ENCODE measurements at places on chromosomes 6 and 20.
A peak's percentile ranks its signal among the peaks of the same experiment; 100 is the strongest.

DNA sequence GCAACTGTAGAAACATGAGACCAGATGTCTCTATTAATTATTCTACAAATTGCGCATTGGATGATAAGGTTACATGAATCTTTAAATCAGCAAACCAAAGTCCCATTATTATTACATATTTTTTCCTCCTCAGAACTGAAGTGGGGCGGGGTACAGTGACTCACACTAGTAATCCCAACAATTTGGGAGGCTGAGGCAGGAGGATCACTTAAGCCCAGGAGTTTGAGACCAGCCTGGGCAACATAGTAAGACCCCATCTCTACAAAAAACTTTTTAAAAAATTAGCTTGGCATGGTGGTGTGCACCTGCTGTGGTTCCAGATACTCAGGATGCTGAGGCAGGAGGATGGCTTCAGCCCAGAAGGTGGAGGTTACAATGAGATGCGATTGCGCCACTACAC is 29.0 kb downstream of the HFE start:
- DNase-seq, result no peak

- DNase-seq, result no peak
These were observed 131.9 kb downstream of the UST start for GRCh38 chr6:148878683-148879082.

DNA sequence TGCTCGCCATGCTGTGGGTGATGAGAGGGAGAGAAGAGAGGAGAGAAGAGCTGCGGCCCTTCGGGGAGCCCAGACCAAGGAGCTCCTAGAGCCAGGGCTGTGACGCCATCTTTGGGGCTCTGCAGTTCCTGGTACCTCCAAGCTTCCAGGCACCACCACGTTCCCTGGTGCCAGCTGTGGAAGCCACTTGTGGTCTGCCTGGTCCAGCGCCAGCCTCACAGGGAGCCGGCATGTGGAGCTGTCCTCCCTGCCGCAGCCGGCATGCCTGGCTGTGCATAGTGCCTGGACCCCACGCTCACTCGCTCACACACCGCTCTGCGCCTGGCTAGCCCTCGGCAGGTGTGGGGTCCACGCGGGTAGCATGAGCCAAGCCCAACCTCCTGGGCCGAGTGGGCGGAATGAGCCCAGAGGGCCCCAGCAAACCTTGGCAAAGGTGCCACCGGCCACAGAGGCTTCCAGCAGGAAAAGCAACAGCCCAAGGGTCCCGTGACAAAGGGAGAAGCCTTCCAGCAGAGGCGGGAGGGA is 19.3 kb upstream of the CHRNA4 start:
- no peak for DNase-seq

DNA sequence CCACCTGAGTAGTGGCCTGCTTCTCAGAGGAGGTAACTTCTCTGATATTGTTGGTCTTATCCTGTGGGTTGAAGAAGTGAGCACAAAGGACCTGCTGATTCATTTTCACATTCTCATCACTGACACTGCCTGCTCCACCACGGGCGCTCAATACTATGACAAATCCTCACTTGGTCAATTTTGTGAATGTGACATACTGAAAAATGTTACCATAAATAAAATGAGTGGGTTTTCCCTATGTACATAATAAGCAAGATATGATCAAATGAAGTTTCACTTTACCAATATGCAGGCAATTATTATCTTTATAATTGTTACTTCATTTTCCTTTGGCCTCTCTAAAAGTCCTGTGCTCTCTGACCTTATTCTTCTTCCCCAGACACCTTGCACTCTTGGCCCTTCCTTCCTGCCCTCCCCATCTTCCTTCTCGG is 71.5 kb upstream of the RIPOR2 start:
- peak; percentile 36 for DNase-seq

GRCh38 chr6:30836957-30837356 is 47.4 kb upstream of the DDR1 start:
- no peak for DNase-seq

DNA sequence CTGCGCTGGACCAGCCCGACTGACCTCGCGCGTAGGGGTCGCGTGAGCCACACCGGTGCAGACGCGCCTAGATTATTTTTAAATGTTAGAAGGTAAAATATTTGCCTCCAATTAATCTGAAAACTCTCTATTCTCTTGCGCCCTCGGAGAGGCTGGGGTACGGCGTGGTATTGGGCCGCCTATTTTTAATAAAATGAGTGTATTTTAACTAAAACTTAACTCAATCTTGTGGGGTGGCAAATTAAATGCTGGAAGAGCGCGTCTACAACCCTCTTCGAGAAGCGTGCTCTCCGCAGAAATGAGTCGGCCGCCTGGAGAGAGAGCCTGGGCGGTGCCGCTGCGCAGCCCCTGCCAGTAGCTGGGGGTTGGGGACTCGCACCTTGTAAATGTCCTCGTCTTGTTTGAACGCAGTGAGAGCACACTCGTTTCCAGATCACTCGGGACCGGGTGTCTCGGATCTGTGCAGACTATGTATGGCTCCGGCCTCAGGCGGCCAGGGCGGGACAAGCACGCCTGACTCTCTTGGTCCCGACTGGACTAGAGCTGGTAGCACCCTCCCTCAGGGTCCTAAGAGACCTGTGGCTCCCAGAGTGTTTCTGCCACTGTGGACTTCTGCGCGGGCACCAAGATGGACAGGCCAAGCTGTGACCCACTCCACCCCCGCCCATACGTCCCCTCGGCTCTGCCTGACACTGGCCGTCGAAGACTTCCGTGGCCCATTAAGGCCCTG is 2.0 kb upstream of the MAFB start:
- no peak for DNase-seq

DNA sequence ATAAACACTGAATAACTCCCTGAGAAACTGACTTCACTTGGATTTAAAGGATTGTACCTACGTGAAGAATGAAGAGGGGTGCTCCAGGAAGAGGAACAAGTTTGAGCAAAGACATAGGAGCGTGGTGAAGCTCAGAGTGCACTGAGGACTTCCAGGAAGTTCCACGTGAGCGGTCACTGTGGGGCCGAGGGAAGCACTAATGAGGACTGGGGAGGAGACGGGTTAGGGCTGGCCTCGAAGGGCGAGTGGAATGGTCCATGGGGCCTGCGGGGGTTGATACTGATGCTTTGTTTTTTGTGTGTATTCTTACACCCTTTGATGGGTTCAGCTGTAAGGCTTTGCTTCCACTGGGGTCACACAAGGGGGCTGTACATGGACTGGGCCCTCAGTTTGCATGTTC is 91.9 kb downstream of the CDH4 start:
- no peak for DNase-seq

DNA sequence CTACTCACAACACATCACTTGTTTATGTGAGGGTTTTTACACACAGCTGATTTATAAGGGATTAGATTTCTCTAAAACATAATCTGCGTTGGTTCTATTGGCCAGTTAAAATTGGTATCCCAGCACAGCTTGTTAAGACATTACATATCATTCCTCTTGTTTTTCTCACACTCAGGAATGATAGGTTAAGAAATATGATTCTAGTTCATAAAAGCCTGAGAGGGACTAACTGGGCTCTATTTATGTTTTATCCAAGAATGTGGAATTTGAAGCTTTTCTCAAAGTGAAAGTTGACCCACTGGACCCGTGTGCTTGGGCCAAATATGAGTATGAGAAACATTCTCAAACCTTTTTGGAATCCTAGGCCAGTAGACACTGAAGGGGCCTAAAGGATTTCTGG is 117.3 kb downstream of the TMEM170B start:
- DNase-seq, result no peak

- DNase-seq, result no peak
These were observed 94.2 kb downstream of the FAM50B start for GRCh38 chr6:3943331-3943765.

DNA sequence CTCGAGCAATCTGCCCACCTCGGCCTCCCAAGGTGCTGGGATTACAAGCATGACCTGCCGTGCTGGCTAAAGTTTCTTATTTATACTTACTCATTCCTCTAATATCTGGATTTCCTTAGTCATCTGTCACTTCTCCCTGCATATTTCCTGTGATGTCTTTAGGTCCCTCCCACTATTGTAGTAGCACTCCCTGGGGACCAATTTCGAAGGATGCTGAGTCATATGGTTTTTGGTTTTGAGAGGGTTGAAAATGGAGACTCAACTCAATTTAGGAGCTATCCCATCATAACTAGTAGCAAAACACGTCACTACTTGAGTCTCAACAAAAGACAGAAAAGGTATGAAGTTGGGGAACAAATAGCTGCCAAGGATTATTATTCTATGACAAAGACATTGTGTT is 20.2 kb downstream of the MCUR1 start:
- DNase-seq, result no peak

DNA sequence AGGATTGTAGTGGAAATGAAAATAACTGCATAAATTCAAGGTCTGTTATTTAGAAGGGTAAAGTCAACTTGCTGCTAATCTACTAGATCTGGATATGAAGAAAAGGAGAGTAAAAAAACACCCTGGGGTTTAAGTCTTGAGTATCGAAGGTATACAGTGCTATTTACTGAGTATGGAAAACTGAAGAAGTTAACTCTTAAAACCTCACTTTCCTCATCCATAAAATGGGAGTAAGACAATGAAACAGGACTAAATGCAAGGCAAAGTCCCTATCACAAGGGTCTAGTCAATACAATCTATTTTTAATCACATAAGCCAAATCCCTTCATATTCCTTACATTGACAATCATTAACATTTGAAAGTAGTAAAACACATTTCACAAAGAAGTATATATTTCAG is 2.2 kb downstream of the FBXO5 start:
- DNase-seq, result no peak

DNA sequence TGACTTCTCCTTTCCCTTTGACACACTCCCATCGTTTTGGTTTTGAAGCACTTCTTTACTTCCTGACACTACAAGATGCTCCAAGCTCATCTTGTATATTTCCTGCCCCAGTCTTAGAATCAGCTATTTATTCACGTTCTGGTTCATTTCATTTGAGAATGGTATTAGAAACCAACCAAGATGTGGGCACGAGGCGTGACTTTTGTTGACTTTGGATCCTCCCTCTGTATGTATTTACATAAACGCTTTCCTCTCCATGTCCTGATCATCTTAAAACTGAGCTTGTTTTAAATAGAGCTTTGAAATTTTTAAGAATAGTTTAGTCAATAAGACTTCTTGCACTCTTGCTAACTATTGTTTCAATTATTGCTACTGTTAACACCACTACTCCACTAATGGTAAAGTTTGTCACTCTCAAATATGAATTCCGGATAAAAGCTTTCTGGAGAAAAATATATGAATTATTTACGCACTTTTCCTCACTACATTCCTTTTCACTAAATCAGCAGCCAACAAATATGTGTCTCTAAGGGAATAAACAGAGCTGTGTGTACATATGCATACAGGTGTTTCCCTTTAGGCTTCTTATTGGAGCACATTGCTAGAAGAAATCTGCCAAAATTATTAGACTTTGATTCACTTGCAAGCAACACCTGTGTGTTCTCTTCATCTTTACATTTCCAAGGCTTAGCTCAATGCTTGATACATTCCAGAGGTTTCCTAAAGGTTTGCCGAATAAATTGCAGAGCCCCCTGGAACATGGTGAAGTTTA is 77.3 kb upstream of the TMEM244 start:
- DNase-seq, result no peak

- no peak for DNase-seq
These were observed 78.8 kb downstream of the ASXL1 start for GRCh38 chr20:32436968-32437367.

- no peak for DNase-seq
These were observed 161.4 kb upstream of the FLRT3 start for GRCh38 chr20:14498772-14499171.

DNA sequence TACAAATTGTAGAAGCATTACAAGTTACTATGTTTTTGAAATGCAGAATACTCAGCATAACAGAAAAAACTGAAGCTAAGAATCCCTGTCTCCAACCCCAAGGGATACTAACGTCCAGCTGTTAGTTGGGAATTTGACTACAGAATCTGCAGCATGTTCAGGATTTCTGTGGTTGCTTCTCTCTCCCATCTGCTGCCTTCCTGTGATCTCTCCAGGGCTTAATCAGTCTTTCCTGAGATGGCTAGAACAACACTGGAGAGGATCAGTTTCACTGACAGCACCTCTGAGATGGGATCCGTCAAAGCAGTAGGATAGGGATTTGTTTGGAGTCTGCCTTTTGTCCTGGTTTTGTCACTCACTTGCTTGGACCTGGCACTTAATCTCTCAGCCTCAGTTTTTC is 73.3 kb upstream of the NUP153 start:
- DNase-seq, result no peak

- DNase-seq, result no peak
These were observed 72.6 kb upstream of the THBS2 start for GRCh38 chr6:169326067-169326799.

GRCh38 chr6:36692220-36692619 is 5.4 kb upstream of the RAB44 start:
- no peak for DNase-seq

DNA sequence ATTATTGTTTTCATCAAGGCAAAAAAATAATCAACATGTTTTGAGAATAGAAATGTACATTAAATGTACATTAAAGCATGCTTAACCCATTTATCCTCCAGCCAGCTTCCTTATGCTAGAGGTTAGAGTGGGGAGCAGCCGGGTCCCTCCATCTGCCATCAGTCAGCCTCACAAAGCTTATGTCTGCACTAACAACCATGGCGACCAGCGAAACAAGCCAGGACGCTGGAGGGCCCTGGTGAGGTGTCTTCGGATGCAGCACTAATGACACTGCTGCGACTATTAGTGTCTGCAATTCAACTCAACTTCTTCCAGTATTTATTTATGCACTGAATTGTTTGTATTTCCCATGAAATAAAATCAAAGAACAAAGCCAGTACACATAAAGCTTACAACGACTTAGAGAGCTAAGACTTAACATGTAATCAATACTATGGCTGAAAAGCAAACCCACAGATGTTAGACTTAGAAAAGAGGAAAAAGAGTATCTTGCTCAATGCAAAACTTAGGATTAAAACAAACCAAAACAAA is 6.8 kb downstream of the CLDN20 start:
- no peak for DNase-seq

DNA sequence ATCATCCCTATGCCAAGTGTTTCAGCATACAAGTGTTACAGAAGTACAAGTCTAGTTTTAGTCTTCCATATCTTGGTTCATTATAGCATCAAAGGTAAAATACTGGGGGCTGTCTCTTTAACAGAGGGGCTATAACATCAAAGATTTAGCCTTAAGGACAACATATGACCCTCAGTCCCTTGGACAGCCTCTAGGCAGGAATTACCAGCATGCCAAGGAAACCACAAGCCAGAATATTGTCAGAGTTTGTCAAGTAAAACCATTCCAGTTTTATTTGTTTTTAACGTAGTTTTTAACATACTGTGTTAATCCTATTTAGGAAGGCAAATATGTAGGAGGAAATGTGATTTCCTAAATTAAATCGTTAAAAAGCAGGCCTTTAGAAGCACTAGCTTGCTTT is 18.6 kb downstream of the ZKSCAN8 start:
- no peak for DNase-seq

- peak; percentile 45 for DNase-seq
These were observed 725 bp upstream of the ISM1 start for GRCh38 chr20:13220194-13220903.
